Fibroblast of villous mesenchyme (primary cell): ENCODE measurements at places on chromosomes 12 and 14. TPM values are rescaled to one million over a fixed set of nuclear protein-coding genes. Genes with fewer than 3 reads are reported as not detected.
A peak's percentile ranks its signal among the peaks of the same experiment; 100 is the strongest.

GRCh38 chr14:50829489-50830043 is 1.4 kb downstream of the NIN start:
- no peak for DNase-seq

- DNase-seq = peak; percentile 33
These were observed 1.2 kb downstream of the HNRNPC start for GRCh38 chr14:21267886-21268616.

DNA sequence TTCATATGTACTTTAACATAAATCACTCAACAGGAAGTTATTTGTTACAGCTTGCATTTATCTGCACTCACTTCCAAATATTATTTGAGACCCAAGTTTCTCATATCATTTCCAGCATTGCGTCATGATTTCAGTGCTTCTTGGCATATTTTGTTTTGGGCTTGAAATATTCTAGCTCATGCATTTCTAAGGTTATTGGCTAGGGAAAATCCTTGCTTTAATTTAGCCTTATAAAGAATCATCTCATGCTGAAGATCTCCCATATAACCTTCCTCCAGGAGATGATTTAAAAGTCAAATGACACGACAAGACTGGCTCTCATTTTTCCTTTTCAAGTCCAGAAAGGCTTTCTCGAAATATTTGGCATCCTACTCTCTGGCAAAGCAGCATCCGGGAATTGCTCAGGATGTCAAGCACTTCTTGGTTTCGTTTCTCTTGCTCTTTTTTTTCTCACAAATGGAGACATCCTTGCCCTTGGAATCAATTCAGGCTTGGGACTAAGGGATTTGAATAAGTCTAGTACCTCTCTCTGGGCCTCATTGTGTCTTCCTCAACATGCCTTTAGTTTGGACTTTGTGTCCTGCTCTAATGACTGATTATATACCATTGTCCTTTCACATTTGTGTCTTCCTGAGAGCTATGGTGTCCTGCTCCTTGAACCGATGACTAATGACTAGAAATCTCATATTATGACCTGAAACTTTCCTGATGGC is 295.0 kb downstream of the RMST start:
- no peak for DNase-seq

DNA sequence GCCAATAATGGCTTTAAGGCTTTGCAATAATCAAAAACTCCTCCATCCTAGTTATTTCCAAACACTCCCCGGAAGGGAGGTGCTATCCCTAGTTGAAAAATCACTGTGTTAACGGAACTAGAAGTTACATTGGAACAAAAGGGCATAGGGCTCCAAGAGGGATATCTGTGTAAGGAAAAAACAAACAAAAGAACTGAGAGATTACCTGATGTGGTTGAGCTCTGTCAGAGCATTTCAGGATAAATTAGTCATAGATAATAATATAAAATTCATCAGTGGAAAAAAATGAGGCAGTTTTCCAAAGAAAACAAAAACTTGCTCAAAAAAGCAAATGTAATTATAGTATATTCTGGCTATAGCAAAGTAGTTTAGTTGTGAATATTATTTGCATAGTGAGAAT is 27.4 kb upstream of the PAPLN start:
- peak; percentile 39 for DNase-seq

GRCh38 chr14:86141966-86142365 is 612.0 kb downstream of the FLRT2 start:
- no peak for DNase-seq

- DNase-seq = no peak
These were observed 64.4 kb downstream of the SERPINA3 start for GRCh38 chr14:94676495-94677185.

CCDC175 gene
- total RNA-seq = not detected in 2 replicates

RTL1 gene
- total RNA-seq = not detected in 2 replicates

CISTR gene
- not detected in 2 replicates for total RNA-seq
